ENCODE measurements at places on chromosomes 7 and 10.
A peak's percentile ranks its signal among the peaks of the same experiment; 100 is the strongest.

DNA sequence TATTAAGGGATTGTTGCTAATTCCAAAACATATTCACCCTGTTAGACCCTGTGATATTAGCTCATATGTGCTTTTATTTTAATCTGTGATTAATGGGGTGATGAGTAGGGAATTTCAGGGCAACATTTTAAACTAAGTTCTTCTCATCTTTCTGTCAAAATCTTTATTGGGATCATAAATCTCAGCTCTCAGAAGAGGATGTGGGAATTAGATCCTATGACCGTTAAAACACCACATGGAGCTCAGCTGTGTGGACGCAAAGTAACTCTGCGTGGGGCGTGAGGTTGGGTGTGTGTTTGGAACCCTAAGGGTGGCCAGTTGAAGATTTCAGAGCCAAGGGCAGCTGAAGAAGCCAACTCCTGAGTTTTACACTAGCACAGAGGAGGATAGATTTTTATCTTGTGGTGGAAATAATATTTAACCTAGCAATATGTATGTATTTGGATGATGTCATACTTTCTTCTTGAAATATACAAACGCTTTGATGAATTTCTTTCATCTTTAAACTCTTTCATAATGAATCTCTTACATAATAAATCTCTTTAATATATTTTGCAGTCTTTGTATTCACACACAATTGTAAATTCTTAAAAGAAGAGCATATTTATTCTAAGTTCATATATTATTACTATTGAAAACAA is 64.4 kb downstream of the EPDR1 start:
- no peak for DNase-seq

GRCh38 chr10:96712662-96713271 is 7.5 kb downstream of the PIK3AP1 start:
- DNase-seq: no peak

- no peak for DNase-seq
Measured at GRCh38 chr7:23532490-23533237, 883 bp upstream of the TRA2A start.

DNA sequence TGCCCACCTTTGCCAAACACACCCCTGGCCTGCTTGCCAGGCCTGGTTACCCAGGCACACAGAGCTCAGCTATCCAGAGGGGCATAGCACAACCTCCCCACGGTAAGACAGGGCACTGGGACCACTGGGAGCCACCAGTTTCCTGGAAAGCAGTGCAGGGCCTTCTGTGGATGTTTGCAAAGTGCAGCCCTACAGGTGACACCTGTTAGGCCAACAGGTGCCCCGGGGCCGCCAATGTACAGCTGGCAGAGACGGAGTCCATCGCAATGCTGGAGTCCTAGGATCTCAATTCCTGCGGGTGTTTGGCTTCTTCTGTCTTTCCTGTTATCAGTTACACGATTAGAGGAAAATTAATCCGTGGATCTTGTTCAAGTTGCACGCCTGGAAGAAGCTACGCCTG is 94.9 kb downstream of the NPTX2 start:
- no peak for DNase-seq

GRCh38 chr10:99115703-99116102 is 119.9 kb downstream of the HPSE2 start:
- DNase-seq: peak; percentile 18

All from GF-D8 (cell line).